ENCODE measurements at places on chromosomes 6 and 20.

DNA sequence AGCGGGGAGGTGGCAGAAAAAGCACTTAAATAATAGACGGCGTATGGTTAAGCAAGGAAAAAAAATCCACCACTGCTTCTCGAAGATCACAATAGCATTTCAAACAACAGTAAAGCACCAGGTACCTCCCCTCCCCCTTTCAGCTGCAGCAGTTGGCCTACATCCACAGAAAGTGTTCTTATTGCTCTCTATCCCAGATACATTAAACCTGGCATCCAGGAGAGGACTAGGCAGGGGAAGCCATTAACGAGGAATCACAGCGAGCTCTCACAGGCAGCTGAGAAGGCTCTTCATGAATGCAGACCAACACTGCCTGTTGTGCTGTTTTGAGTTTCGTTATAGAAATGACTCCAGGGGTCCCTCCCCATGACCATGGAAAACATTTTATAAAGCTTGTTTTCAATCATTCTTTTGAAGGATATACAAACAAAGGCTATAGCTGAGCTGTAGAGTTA, 11.8 kb downstream of the FYN start:
- no peak for DNase-seq

DNA sequence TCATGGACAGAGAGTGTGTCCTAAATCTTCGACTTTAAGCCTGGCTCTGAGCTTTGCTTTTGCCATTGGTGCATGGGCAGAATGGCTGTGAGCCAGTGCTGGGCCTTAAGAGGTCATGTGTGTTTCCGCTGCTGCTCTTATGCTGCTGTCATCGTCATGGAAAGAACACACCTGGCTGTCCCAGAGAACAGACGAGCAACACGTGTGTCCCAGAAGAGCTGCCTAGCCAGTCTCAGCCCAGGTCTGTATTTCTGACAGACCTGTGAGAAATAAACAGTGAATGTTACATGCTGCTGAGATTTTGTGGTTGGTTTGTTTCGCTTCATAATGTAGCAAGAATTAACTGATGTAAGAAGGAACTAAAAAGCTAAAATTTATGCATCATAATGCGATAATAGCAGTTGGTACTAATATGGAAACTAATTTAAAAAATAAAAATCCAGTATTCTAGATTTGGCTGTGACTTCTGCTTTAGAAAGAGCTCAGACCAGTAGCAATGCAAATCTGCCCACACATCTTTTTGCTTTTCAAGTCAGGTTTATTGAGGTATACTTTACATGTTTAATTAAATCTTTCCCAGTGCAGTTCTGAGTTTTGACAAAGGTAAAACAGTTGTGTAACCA, 11.5 kb upstream of the SCP2D1 start:
- peak; percentile 31 for DNase-seq

GRCh38 chr6:160082627-160083026, 39.0 kb upstream of the SLC22A1 start:
- DNase-seq: no peak

GRCh38 chr6:122392564-122393350, 6.7 kb upstream of the HSF2 start:
- no peak for DNase-seq

- no peak for DNase-seq
Measured at GRCh38 chr20:20207291-20207690, 155.0 kb downstream of the CFAP61 start.

- DNase-seq: peak; percentile 21
Measured at GRCh38 chr6:52881996-52882841, 27.3 kb downstream of the GSTA3 start.

- DNase-seq: no peak
Measured at GRCh38 chr6:28743271-28743789, 180.5 kb downstream of the TRIM27 start.

GRCh38 chr20:8244637-8245036, 112.6 kb downstream of the PLCB1 start:
- no peak for DNase-seq

GRCh38 chr20:7240490-7240889, 473.0 kb downstream of the BMP2 start:
- no peak for DNase-seq

GRCh38 chr6:139380168-139380567, 5.7 kb upstream of the CITED2 start:
- no peak for DNase-seq

DNA sequence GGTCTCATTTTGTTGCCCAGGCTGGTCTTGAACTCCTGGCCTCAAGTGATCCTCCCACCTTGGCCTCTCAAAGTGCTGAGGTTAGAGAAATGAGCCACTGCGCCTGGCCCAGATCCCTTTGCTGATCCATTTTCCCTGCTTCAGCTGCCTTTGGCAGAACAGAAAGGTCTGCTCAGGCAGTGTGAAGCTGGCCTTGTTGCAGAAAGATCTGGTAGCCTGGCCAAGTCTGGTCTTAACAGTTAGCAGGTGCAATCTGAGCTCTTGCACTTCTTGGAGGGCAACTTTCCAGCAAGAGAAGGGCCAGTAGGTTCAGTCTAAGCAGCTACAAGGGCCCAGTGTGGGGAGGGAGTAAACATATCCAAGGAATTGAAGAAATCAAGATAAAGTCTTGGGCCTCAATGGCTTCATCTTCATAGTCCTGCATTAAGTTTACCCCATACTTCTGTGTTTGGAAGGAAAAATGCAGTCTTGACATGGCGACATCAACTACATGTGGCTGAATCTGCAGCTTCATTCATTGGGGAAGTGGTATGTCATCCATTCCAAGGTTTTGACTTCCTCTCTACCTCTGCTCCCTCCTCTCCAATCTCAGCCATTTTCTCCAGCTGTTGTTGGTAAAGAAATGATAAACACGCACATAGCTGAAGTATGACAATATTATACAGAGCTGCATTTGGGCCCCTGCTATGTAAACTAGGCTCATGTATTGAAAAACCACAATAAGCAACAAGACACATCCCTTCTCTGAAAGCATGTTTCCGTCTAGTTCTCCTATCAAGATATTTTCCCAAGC, 39.0 kb upstream of the NEDD9 start:
- no peak for DNase-seq

- DNase-seq: no peak
Measured at GRCh38 chr6:49462599-49462926, 490 bp downstream of the MMUT start.

GRCh38 chr6:36493859-36494258, 51.1 kb downstream of the KCTD20 start:
- DNase-seq: no peak

DNA sequence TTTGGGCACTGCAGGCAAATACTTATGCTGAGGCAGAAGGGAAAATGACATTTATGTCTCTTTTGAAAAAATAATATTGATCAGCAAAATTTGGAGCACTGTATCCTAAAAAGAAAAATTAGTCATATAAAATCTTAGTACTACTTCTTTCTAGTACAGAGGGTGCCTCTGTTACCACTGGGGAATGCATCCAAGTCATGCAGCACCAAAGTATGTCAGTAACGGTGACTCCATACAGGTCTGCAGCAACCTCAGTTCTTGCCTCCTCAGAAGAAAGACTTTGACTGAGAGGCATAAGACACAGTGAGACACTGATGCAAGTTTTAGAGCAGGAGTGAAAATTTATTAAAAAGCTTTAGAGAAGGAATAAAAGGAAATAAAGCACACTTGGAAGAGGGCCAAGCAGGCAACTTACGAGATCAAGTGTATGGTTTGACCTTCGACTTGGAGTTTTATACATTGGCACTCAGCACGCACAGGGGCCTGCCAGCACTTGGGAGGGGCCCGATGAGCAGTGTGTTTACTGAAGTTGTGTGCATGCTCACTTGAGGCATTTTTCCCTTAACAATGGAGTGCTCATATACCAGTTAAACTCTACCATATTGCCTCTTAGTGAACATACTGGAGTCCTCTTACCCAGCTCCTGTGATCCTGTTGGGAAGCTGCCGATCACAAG, 1244.8 kb downstream of the EPHA7 start:
- DNase-seq: no peak

DNA sequence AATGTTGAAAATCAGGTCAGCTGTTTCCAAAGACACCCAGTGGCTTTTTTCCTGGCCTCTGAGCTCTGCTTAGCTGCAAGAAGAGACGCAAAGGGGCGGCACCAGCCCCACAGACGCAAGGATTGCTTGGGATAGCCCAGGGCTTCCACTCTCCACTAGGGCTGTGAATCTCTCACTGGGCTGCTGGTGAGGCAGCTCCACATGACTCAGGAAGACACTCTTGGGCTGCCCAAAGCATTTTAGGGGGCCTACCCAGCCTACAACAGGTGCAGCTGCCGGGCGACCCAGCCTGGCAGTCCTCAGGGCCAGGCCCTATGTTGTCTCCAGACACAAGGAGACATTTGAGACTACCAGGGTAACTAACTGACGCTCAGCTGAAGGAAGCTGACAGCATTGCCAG, 59.8 kb downstream of the FAM50B start:
- DNase-seq: no peak

- no peak for DNase-seq
Measured at GRCh38 chr6:150932996-150933395, 67.5 kb downstream of the MTHFD1L start.

DNA sequence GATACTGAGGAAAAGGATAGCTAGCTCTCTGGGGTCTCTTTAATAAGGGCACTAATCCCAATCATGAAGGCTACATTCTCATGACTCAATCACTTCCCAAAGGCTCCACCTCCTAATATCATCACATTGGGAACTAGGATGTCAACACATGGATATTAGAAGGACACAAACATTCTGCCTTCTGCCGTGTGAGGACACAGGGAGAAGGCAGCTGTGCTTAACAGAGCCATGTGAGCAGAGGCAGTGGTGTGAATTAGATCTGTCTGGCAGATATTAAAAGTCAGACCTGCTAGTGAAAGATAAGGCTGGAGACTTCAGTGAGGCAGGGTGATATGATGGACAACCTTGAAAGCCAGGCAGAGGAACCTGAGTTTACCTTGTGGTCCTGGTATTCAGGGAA, 341.9 kb downstream of the ARHGAP18 start:
- DNase-seq: no peak

GRCh38 chr6:148074738-148075137, 267.9 kb upstream of the SASH1 start:
- DNase-seq: peak; percentile 3

- no peak for DNase-seq
Measured at GRCh38 chr6:146997062-146997461, 207.2 kb upstream of the STXBP5 start.

DNA sequence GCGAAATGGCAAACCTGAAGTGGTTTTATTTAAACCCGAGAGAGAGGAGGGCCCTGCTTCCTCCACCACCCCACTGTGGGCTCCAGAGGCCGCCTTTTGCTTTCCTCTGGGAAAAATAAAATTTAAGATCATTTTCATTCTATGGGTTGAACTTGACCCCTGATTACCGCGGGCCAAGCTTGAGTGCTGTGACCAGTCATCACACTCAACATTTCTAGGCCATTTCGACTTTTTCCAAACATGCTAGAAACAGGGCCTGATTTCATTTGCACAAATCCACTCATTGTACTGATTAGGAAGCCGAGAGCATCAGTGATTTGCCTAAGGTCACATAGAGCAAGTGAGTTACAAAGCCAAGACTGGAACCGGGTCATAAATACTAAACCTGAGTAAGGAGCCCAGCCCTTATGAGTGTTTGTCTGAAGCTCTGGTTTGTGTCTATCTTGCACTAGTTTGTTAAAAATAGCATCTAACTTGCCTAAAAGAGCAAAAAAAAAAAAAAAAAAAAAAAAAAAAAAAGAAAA, 179.7 kb downstream of the DLL1 start:
- DNase-seq: no peak

- no peak for DNase-seq
Measured at GRCh38 chr20:64091340-64091739, 7.1 kb upstream of the LKAAEAR1 start.

- DNase-seq: no peak
Measured at GRCh38 chr6:43935921-43936439, 166.0 kb downstream of the VEGFA start.

- no peak for DNase-seq
Measured at GRCh38 chr6:140182821-140183220, 808.4 kb upstream of the CITED2 start.

DNA sequence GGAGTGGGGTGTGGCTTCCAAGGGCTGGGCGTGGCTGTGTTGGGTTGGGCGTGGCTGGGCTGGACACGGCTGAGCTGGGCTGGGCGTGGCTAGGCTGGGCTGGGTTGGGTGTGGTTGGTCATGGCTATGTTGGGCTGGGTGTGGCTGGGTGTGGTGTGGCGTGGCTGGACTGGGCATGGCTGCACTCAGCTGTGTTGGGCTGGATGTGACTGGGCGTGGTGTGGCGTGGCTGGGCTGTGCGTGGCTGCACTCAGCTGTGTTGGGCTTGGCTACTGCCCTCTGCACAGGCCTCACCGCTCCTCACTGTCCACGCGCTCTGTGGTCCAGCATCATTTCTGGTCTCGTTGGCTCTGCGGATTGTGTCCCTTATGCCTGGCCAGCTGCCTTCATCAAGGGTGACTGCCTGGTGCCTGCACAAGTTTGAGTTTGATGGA, 43.5 kb upstream of the SLCO4A1 start:
- no peak for DNase-seq

GRCh38 chr6:29925727-29926412, 16.5 kb upstream of the HLA-A start:
- DNase-seq: no peak

- DNase-seq: no peak
Measured at GRCh38 chr20:44642203-44643153, 9.0 kb downstream of the ADA start.

DNA sequence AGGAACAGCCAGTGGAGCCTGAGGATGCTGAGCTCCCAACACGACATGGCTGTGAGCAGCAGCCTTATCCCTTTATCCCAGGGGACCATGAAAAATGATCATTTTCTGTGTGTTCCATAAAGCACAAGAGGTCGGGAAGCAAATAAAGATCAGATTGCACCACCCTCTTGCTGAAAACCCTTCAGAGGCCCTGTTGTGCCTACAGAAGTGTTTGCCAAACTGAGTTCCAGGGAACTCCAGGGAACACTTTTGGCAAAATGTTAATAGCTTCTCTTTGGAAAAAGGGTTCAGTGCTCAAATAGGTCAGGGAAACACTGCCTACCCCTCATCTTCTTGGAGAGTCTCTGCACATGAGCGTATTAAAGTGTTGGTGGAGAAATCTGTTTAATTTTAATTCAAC, 24.4 kb downstream of the ARMC2 start:
- no peak for DNase-seq

DNA sequence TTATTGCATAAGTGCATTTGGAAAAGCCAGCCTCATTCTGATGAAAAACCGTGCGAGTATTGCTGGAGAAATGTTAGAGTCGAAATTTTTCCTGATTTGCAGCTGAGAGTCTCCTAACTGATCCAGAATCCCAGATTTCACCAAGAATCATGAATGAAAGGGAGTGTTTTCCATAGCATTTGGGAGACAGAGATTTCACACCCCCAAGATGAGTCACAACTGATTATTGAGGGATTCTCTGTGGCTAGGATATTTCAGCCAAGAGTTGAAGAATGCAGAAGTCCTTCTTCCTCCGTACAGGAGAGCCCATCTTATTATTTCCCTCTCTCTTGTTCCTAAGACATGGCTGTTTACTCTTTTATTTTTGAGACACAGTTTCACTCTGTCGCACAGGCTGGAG, 82.2 kb upstream of the SALL4 start:
- no peak for DNase-seq

DNA sequence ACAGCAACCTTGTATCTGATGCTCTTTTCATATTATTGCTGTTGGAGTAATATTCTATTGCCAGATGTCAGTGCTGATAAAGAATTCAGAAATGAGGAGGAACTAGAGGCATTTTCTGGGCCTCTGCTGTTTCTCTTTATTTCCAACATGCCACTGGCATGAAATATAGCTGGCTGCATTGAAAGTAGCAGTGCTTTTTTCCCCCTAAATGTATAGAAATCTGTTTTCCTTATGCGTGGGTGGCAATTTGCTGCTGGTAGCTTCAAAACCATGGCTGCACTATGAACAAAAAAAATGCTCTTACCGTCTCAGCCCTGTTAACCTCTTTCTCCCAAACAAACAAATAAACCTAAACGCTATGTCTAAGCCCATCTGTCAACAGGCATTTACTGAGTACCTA, 442.3 kb upstream of the AGPAT4 start:
- DNase-seq: no peak
